Ureter (tissue), 1 donor: ENCODE measurements at places on chromosomes 2 and 18.

DNA sequence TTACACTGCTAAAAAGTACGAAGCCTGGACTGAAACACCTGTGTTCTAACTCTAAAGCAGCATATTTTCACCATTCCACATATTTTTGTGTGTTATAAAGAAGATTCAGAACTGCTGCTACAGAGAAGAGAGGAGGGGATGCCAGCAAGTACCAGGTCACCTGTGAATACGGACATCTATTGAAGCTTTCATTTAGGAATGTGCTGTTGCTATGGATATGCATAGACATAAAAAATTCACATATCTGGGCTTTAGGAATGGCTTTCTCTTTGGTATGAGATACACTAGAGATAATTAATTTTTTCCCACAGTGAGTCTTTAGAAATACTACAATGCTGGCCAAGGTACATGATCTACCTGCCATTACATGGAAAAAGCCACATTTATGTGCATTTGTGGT is 238.5 kb downstream of the WDR7 start:
- DNase-seq = no peak

GRCh38 chr2:137969418-137969765 is 5.1 kb downstream of the HNMT start:
- no peak for DNase-seq

DNA sequence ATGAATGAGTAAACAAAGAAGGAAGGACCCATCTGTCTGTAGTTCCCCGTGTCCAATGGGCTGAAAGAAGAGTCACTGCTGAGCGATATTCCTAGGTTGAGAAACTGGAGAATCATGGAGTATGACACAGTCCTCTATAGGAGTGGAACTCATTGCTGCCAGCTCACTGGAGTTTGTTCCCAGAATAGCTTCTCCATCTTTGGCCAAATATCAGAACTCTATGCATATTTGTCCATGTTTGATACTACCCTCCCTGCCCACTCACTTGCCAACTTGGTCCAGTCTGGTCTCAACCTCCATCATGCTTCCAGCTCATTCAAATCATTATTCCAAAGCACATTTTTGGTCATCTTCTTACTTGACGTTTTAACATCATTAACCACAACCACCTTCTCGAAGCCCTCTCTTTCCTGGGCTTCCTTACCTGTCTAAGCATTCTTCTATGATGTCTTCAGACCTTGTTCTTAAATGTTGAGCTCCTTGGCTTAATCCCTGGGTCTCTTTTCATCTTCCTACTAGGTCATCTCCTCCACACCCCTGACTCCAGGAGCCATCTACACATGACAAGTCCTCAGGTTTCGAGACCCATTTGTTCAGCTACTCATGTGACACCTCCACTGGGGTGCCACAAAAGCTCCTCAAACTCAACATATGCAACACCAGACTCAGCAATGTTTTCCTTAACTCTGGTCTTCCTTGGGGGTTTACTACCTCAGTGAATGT is 221.6 kb downstream of the MYCN start:
- DNase-seq = no peak

DNA sequence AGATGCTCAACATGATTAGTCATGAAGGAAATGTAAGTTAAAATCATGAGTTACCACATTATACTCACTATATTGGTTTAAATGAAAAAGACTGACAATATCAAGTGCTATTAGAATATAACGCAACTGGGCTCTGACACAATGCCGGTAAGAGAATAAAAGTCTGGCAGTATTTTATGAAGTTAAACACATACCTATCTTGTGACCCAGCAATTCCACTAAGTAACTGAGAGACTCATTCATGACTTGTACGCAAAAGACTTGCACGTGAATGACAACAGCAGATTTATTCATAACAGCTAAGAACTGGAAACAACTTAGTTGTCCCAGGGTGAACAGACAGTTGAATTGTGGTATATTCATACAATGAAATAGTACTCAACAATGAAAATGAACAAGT is 342.1 kb downstream of the SLC4A3 start:
- DNase-seq = no peak

DNA sequence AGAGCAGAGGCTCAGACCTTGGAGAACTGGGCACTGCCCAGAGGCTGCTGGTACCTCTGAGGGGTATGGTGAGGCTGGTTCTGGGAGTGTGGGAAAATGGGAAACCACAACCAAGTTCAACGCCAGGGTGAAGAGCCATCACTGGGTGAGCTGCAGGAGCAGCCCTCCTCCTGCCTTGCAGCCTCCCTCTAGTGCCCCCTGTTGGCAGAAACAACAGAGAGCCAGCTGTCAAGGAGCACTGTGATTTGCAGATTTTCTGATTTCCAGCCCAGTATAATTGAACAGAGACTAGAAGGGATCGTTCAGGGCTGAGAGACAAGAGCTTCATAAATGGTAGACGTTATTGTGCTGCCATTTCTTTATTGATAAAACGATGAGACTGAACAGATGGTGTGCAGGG is 50.5 kb downstream of the MAPK4 start:
- DNase-seq = no peak

- DNase-seq = no peak
Measured at GRCh38 chr18:60311676-60312360, 60.8 kb downstream of the MC4R start.

- DNase-seq = no peak
Measured at GRCh38 chr2:102117472-102117858, 25.1 kb upstream of the IL1R1 start.

DNA sequence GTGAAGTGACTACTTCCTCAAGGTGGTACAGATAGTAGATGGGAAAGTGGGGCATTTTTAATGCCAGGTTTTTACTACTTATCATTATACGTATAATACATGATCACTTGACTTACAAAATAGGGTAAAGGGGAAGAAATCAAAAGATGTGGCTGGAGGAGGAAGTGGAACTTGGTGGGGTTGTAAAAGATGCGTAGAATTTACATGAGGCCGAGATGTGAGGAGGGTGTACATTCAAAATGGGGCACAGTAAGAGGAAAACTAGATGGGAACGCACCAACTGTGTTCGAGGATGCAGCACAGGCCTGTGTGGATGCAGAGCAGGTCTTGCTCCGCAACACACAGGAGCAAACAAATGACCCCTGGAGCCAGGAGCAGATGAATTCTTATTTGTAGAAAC is 403.3 kb downstream of the TXNL1 start:
- no peak for DNase-seq

DNA sequence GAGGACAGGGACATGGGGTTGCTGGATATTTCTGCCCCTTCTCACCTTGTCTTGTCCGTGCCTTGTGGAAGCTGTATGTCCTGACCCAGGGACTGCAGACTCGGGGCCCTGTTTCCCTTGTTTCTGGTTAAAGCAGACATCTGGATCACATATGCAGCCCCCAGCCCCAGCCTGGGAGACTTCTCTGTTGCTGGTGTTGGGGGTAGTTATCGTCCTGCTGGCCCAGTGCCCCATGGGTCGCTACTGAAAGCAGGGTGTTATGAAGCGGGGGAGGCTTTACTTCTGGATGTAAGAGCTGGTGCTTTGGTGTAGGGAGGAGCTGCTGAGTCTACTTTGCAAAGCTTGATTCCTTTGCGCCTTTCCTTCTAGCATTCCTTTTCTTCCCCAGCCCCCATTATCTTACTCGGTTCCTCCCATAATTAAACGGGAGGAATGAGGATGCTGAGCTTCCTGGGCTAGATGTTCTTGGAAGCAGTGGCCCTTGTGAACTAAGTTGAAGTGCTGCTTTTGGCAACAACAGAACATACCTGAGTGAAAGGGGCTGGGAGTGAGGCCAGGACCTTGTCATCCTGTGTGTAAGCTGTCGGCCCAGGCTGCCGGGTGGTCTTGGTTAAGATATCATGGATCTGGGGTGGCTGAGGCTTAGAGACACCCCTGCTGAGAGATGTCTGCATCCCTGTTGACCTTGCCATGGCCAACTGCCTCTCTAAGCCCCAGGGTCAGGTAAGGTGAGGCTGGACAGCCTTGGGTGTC is 3.4 kb downstream of the TET3 start:
- no peak for DNase-seq
